ENCODE measurements at places on chromosomes 5 and 9.

GRCh38 chr5:108529381-108529780 lies 147.5 kb upstream of the FBXL17 start:
- peak; percentile 55 for DNase-seq

GRCh38 chr5:57834829-57835608 lies 352.4 kb upstream of the ACTBL2 start:
- peak; percentile 69 for DNase-seq

GRCh38 chr5:69368458-69369339 lies 621 bp downstream of the AK6 start:
- no peak for DNase-seq

DNA sequence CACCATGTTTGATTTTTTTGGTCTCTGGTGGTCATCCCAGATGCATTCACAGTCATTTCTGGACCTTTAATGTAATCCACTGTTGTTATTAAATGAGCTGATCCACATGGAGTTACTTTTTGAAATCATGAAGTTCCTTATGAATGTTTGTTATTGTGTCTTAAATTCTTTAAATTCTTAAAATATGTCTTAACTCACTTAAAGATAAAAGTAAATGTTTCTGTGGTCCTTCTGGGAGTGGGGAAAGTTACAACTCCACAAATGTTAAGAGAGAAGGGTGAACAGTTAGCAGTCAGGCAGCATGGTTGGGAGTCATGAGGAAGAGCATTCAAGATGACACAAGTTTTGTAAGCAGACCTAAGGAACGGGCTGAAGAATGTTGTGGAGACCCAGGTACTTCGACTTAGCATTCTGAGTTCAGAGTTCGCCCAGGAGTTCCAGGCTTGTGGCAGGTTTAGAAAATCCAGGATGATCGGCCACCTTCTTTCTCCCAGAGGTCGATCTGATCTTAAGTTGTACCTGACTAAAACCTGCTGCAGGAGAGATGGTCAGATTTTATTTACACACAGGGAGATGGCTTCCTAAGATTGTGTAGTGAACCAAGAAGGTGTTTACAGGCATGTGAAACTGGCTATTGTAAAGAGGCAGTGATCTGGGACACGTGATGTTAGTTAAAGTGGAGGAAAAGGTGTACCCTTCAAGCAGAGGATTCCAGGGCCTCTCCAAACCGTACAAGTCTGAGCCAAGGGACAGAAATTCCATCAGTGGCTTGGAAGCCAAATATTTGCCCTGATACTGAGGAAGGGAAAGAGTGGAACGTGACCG lies 17.2 kb downstream of the SLC1A1 start:
- DNase-seq = peak; percentile 43

GRCh38 chr9:121559183-121559582 lies 59.5 kb upstream of the GGTA1 start:
- peak; percentile 89 for DNase-seq

DNA sequence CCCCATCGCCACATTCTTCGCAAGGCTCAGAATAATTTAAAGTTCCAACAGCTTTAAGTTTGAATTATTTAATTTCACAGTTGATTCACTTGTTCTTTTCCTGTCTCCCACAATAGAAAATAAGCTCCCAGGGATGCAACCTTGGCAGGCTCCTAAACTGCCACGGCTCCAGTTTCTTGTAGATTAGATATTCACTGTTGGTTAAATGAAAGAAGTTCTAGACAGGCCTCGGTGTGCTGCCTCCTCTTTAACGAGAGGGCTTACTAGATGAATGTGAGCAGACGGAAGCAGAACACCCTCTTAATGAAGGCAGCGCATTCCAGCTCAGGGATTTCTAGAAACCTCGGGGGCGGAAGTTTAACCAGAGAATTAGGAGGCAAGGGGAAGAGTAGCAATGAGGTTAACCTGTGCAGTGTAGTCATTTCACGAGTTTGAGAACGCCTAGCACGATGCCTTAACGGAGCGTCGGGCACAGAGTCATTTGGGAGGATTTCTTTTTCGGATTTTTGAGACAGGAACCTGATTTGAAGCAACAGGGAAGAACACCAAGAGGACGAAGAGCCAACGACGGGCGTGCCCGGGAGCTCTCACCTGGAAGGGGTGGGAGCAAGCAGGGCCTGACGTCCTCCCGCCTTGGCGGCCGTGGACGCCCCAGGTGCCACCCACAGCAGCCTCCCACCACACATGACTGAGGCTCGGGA lies 637 bp upstream of the SMC5 start:
- peak; percentile 72 for DNase-seq

DNA sequence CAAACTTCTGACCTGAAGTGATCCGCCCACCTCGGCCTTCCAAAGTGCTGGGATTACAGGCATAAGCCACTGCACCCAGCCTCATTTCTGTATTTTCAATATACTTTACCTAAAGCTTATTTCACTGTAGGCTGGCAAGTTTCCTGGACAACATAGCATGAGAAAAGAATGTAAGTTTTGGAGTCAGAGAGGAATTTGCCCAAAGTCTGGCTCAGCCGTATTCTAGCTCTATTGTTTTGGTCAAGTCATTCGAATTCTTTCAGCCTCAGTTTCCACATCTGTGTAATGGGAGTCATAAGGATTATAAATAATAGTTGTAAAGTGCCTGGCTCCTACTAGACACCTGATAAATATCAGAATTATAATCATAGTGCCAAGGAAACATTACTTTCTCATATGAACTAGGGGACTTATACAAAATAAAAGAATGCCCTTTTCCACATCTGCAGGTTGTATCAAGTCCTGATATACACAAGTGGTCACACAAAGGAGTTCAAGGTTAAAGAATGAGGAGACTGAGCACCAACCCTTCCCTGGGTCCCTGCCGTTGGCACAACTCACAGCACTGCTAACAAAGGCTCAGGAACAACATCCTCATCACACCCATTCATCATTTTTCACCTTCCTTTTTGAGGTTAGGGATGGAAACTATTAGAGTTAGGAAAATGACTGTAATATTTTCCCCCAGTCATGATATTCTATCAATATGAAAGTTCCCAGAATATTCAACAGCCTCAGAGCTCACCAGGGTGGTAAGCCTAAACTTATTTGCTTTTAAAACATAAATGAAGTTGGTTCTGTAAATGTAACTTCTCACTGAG lies 34.6 kb upstream of the RAI14 start:
- DNase-seq = no peak

DNA sequence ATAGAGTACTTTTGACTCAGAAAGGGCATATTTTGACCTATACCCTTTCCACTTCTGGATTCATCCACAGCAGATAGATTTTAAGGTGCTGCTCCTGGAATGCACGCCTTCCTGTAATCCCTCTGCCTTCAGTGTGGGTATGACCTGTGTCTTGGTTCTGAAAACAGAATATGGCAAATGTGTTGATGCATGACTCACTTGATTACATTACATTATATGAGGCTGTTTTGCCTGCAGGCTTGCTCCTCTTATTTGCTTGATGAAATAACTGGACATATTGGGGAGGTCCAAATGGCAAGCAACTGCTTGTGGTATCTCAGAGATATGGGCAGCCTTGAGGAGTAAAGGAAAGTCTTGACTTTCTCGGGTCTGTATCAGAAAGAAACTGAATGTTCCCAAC lies 468.6 kb downstream of the CDH18 start:
- DNase-seq = no peak

- DNase-seq = peak; percentile 24
Observed at GRCh38 chr9:131697908-131698617, 41.8 kb downstream of the RAPGEF1 start.

GRCh38 chr5:176134529-176135223 lies 103.5 kb upstream of the SIMC1 start:
- no peak for DNase-seq
